ENCODE measurements at places on chromosomes 1 and 21. TPM values are rescaled to one million over a fixed set of nuclear protein-coding genes. Genes with fewer than 3 reads are reported as not detected.

The OR10J1 gene
- not detected for total RNA-seq

The ADAMTS4 gene
- 4.8 TPM for total RNA-seq

The KIAA1614 gene
- 0.18 TPM for total RNA-seq

The DPT gene
- total RNA-seq, result not detected

The FAM43B gene
- total RNA-seq, result not detected

The ZSWIM5 gene
- 1.2 TPM for total RNA-seq

The JAK1 gene
- 361 TPM for total RNA-seq

The SZT2 gene
- 133 TPM for total RNA-seq

The EDARADD gene
- total RNA-seq, result 0.68 TPM

DNA sequence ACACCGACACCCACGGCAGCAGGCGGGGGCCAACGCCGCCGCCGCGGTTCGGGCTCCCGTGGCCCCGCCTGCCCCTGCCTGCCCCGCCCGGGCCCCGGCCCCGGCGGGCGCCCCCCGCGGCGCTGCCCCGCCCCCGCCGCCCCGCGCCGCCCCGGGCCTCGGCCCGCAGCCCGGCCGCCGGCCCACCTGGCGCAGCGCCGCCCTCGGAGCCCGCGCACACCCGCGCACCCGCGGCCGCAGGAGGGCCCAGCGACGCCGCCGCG is at the start of gene WNT3A:
Gene WNT3A (plus strand): TSS at position 213 of the 263 bp plus-strand sequence. CDS start 131 bp downstream, outside the sequence.
- DNase-seq, result no peak
- H3K4me3 ChIP-seq, result no peak within 1 kb of the TSS
- H3K36me3 ChIP-seq, result no peaks in the 10 kb centered on the region
- H3K4me1 ChIP-seq, result peaks cover 7% of the 10 kb centered on the region
- H3K27ac ChIP-seq, result no peak within 1 kb of the TSS

- no peaks in the 10 kb centered on the region for H3K4me1 ChIP-seq
- no peaks in the 10 kb centered on the region for H3K27me3 ChIP-seq
- H3K36me3 ChIP-seq, result no peaks in the 10 kb centered on the region
- DNase-seq, result no peak
- no peak overlapping the region for H3K27ac ChIP-seq
Measured at GRCh38 chr1:3410142-3410925, 44.1 kb upstream of the ARHGEF16 start.

DNA sequence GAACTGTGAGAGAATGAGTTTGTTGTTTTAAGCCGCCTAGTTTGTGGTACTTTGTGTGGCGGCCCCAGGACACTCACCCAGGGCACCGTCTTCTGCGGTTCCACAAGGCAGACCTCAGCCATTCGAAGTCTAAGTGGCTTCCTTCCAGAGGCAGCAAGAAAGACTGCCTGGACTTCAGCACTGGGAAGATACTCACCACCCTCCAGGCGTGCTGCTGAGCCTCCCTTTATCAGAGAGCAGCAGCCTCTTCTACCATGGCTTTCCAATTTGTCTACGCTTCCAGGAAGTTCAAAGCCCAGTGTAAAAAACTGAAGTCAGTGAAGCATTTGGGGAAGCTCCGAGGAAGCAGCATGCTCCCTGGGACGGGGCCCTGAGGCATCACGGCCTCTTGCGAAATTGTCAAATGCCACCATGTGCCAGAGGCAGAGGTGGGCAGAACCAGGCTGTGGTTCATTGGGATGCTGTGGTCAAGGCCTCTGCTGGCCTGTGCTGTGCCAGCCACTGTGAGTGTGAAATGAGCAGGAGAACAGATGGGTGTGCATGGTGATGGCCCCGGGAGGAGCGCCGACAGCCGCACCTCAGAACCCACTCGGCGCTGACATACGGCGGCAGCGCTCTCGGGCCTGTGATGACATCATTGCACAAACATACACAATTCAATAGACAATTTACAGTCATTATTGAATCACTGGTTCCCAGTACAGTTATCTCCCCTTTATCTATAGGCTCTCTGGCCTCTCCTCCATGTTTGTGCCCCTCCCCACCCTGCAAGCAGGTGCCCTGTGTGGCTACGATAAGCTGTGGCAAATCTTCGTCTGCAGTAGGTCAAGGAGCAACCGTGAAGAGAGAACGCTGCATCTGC is 110.4 kb downstream of the PDE9A start:
- no peak for DNase-seq
- peaks cover 9% of the 10 kb centered on the region for H3K4me1 ChIP-seq
- H3K27ac ChIP-seq, result no peak overlapping the region
- H3K27me3 ChIP-seq, result no peaks in the 10 kb centered on the region
- H3K4me3 ChIP-seq, result no peak overlapping the region
- peaks cover 33% of the 10 kb centered on the region for H3K36me3 ChIP-seq

DNA sequence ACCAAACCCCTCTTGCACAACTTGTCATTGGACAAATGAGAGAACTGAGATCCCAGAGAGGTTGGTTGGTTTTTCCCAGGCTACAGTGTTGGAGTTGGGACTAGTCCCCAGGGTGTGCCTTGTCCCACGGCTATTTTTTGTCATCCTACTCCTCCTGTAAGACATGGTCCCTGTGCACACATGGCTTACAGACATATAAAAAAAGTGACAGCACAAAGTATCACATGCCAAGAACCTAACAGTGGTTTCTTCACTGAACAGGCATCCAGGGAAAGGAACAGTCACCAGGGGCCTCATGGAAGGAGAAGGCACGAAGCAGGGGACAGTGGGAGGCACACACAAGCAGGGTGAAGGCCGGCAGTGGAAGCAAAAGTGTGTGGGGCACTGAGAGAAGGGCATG is 36.5 kb downstream of the SERBP1 start:
- no peak for DNase-seq
- H3K27ac ChIP-seq, result no peak overlapping the region
- H3K4me3 ChIP-seq, result no peak overlapping the region
- H3K36me3 ChIP-seq, result peaks cover 8% of the 10 kb centered on the region
- peaks cover 6% of the 10 kb centered on the region for H3K4me1 ChIP-seq

- H3K27me3 ChIP-seq, result no peaks in the 10 kb centered on the region
- DNase-seq, result no peak
- no peak overlapping the region for H3K4me3 ChIP-seq
- no peaks in the 10 kb centered on the region for H3K36me3 ChIP-seq
Measured at GRCh38 chr1:184113251-184113650, 61.7 kb downstream of the TSEN15 start.

- H3K4me3 ChIP-seq, result peak overlapping the region; percentile 99
- peak overlapping the region; percentile 97 for H3K27ac ChIP-seq
- peaks cover 43% of the 10 kb centered on the region for H3K4me1 ChIP-seq
- DNase-seq, result no peak
- H3K36me3 ChIP-seq, result no peaks in the 10 kb centered on the region
Measured at GRCh38 chr1:42658877-42659337, 684 bp downstream of the PPIH start.

DNA sequence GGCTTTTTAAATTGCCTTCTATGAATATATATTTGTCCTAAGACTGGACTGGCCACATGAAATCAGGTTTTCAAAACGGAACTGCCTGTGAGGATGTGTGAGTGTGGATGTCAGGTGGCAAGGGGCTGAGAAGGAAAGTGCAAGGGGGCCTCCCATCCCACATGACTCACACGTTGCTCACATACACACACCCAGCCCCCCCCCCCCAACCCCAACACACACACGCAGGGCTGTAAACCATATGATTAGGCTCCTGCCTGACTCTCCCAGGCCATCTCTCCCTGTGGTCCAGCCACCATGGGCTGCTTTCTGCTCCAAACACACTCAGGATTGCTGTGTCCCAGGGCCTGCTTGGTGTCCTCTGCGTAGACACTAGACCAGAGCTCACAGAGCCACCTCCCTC is 22.4 kb downstream of the DEGS1 start:
- peaks cover 6% of the 10 kb centered on the region for H3K4me1 ChIP-seq
- H3K36me3 ChIP-seq, result no peaks in the 10 kb centered on the region
- no peak for DNase-seq
- no peaks in the 10 kb centered on the region for H3K27me3 ChIP-seq

- peaks cover 19% of the 10 kb centered on the region for H3K36me3 ChIP-seq
- DNase-seq, result no peak
- peaks cover 15% of the 10 kb centered on the region for H3K4me1 ChIP-seq
- H3K27me3 ChIP-seq, result no peaks in the 10 kb centered on the region
- H3K4me3 ChIP-seq, result no peak overlapping the region
Measured at GRCh38 chr1:52237430-52237829, 95.5 kb downstream of the ZFYVE9 start.

- H3K4me3 ChIP-seq, result no peak overlapping the region
- no peaks in the 10 kb centered on the region for H3K27me3 ChIP-seq
- no peaks in the 10 kb centered on the region for H3K4me1 ChIP-seq
Measured at GRCh38 chr1:58439946-58440345, 106.6 kb downstream of the OMA1 start.

- no peak overlapping the region for H3K27ac ChIP-seq
- no peaks in the 10 kb centered on the region for H3K4me1 ChIP-seq
- H3K36me3 ChIP-seq, result peaks cover 43% of the 10 kb centered on the region
Measured at GRCh38 chr1:62011006-62011405, 183.6 kb upstream of the L1TD1 start.

- no peaks in the 10 kb centered on the region for H3K4me1 ChIP-seq
- H3K36me3 ChIP-seq, result peaks cover 2% of the 10 kb centered on the region
- H3K4me3 ChIP-seq, result no peak overlapping the region
Measured at GRCh38 chr1:228352677-228353481, 53.8 kb downstream of the TRIM11 start.

DNA sequence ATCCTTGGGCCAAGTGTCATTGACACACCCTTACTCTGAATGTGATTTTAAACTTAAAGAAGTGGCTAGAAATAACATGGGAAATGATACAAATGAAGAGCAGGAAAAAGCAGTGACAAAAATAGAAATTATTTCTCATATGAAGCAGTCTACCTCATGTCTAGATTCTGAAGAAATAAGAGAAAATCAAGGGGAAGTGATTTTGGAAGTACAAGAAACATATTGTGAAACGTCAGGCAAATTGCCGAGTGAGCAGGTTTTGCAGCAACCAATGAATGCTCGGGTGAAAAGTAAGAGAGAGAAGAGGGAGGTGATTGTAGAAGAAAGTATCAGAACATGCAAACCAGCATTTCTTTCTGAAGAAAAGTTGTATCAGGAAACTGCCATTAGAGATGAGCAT is 130.7 kb downstream of the MACF1 start:
- peaks cover 7% of the 10 kb centered on the region for H3K36me3 ChIP-seq
- H3K4me1 ChIP-seq, result peaks cover 3% of the 10 kb centered on the region

GRCh38 chr1:206708058-206708457 is 23.4 kb downstream of the MAPKAPK2 start:
- H3K4me3 ChIP-seq, result peak overlapping the region; percentile 45
- H3K36me3 ChIP-seq, result no peaks in the 10 kb centered on the region
- H3K27ac ChIP-seq, result peak overlapping the region; percentile 3
- H3K27me3 ChIP-seq, result no peaks in the 10 kb centered on the region
- DNase-seq, result no peak

DNA sequence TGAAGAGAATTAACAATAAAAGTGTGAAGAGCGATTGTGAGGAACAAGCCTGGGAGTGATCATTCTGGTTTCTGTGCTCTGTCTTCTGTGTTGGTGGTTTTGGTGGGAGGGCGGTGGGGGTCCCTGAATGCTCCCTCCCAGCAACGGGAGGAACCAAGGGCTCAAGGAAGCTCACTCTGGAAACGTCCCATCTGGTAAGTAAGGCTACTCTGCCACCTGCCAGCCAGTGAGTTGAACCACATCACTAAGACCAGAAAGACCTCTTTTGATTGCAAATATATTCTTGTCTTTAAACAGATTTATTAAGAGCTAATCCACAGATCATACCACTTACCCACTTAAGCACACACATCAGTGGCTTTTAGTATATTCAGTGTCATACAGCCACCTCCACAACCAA is 125.0 kb downstream of the PRDM2 start:
- H3K4me1 ChIP-seq, result no peaks in the 10 kb centered on the region
- no peak for DNase-seq
- no peak overlapping the region for H3K4me3 ChIP-seq
- H3K36me3 ChIP-seq, result peaks cover 36% of the 10 kb centered on the region

DNA sequence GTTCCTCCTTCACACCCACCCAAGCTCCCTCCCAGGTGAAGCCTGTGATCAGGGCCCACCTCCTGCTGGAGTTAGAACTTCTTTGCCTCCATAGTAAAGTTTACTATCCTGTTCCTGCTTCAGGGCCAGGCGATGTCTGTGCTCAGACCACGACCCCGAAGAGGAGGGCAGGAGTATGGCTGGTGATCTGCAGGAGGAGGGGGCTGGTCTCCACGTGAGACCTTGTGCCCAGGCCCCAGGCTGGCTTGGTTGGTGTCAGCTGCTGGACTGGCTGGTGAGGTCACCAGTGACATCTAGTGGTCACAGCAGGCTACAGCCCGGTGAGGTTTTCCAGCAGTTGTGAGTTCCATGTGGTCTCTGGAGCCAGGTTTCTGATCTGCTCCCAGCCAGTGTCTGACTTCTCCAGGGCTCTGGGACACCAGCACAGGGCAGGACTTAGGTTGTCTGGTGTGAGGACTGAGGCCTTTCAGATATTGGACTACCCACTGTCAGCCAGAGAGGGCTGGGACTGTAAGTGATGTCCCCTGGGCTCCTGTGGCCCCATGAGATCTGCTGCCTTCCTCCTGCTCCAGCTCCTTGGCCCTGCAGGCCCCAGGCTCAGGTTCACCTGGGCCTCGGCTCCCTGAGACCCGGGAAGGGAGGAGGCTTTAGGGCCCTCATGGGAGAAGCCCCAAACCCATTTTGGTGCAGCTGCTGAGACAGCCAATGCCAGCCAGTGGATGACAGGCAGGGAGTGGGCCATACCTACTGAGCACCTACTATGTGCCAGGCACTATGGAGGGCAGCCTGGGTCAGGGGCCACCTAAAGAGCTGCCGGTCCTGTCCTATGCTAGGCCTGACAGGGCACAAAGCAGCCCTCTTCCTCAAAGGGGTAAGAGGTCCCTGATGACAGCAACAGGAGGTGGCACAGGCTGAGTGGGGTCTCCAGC is 6.0 kb upstream of the UBL4B start:
- peaks cover 10% of the 10 kb centered on the region for H3K4me1 ChIP-seq
- H3K36me3 ChIP-seq, result no peaks in the 10 kb centered on the region
- H3K27ac ChIP-seq, result no peak overlapping the region

- H3K4me3 ChIP-seq, result no peak overlapping the region
- peaks cover 59% of the 10 kb centered on the region for H3K36me3 ChIP-seq
- no peak for DNase-seq
- no peak overlapping the region for H3K27ac ChIP-seq
- no peaks in the 10 kb centered on the region for H3K27me3 ChIP-seq
Measured at GRCh38 chr1:180675586-180675985, 43.8 kb downstream of the XPR1 start.

All from naive thymus-derived CD8-positive, alpha-beta T cell (primary cell).